ENCODE measurements at places on chromosomes 7 and 10.

- no peak for DNase-seq
Measured at GRCh38 chr7:256981-257646, 32.9 kb upstream of the FOXL3 start.

- DNase-seq: no peak
Measured at GRCh38 chr10:113303544-113304146, 249.2 kb upstream of the HABP2 start.

DNA sequence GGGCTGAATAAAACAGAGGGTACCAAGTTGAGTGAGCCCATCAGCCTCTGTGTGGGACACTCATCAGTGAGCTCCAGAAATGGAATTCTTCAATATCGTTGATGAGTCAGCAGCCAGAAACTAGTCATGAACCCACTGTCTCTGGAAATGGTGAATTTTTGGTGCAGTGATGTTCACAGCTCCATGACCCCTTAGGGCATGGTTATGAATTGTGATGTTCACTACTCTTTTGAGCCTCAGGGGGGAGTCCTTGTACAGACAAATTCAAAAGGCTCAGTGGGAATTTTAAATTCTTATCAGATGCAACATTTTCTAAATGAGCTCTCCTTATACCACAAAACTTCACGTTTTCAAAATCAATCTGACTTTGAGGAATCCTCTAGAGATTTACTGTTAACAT is 335.7 kb downstream of the PHTF2 start:
- no peak for DNase-seq

- DNase-seq: no peak
Measured at GRCh38 chr7:39560408-39560807, 5.8 kb upstream of the YAE1 start.

GRCh38 chr7:104946338-104946737 is 67.7 kb upstream of the KMT2E start:
- DNase-seq: no peak

DNA sequence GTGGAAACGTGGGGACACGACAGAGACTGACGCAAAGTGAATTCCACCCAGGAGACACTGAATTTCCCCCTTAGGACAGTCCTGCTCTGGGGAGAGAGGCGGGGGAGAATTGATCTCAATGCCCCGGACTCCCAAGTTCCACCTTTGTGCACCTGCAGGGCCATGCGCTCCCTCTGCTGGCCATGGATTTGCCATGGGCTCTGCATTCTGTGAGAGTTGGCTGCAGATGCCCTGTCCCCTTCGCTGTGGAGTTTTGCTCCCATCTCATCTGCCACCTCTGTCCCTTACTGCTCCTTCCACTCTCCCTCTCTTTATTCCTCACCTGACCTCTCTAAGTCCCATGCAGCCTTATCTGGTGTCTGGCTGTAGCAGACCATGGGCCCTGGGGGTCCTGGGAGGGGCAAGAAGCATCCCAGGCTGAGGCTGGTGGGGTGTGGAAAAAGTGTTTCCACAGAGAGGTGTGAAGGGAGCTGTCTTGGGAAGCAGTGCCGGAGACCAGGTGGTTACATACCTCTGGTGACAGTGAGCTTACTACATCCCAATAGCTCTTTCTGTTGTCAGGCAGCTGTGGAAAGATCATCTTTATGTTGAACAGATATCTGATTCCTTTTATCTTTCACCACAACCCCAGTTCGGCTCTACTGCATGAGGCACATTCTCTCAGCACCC is 14.3 kb downstream of the GHRHR start:
- peak; percentile 22 for DNase-seq

DNA sequence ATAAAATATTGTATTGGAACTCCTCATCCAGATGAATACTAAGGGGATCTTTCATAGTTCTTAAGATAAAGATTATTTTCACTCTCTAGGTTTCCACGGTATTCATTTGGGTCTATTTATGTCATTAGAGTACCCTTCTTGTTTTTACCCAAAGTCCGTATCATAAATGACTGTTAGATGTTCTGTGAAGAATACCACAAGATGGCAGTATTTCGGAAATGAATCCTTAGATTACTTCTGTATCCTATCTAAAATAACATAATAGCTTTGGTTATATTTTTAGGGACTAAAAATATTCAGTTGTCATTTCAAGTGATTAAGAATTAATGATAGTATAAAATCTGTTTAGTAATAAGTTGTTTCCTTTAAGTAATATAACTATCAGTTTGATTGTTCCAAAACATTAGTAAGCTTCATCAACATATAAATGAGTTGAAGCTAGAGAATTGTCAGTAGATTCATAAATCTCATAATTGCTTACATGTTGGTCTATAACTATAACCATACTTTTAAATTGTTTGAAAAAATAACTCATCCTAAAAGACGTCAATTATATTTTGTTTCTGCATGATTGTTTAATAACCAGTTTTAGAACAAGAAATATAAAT is 337.5 kb upstream of the KCND2 start:
- no peak for DNase-seq

DNA sequence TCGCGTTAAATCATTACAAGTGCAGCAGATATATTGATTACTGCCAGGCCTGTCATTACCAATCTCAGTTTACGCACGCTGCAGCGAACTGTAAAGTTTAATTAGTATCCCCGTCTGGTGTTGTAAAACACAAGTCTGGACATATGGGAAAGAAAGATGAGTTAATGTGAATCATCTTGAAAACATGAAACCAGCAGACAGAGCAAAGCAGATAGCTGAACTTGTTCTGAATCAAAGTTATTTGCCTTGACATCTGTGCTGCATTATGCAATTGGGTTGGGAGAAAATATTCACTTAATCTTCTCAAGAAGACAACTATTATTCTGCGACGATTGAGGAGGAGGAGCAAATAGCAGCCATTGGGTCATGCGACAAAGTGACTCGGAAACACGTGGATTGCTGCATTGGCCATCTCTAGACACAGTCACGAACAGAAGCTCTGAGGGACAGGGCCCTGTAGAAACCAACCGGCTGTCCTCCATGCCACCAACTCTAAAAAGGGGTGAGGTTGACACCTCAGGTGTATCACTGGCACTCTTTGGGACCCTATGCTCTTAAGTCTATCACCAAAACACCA is 156.3 kb upstream of the C7orf33 start:
- DNase-seq: no peak

GRCh38 chr10:111373696-111374095 is 296.9 kb downstream of the ADRA2A start:
- no peak for DNase-seq

GRCh38 chr7:96591900-96592676 is 117.6 kb downstream of the SEM1 start:
- DNase-seq: no peak

- DNase-seq: no peak
Measured at GRCh38 chr10:8058274-8059111, 4.0 kb downstream of the GATA3 start.

- peak; percentile 63 for DNase-seq
Measured at GRCh38 chr7:134891262-134891695, 95.0 kb upstream of the AGBL3 start.

- no peak for DNase-seq
Measured at GRCh38 chr10:23525406-23525805, 86.5 kb downstream of the OTUD1 start.

GRCh38 chr10:75426880-75427279 is 4.5 kb upstream of the LRMDA start:
- no peak for DNase-seq

GRCh38 chr10:15678851-15679250 is 40.9 kb downstream of the ITGA8 start:
- DNase-seq: no peak

GRCh38 chr10:61742812-61743211 is 80.1 kb downstream of the CABCOCO1 start:
- no peak for DNase-seq

DNA sequence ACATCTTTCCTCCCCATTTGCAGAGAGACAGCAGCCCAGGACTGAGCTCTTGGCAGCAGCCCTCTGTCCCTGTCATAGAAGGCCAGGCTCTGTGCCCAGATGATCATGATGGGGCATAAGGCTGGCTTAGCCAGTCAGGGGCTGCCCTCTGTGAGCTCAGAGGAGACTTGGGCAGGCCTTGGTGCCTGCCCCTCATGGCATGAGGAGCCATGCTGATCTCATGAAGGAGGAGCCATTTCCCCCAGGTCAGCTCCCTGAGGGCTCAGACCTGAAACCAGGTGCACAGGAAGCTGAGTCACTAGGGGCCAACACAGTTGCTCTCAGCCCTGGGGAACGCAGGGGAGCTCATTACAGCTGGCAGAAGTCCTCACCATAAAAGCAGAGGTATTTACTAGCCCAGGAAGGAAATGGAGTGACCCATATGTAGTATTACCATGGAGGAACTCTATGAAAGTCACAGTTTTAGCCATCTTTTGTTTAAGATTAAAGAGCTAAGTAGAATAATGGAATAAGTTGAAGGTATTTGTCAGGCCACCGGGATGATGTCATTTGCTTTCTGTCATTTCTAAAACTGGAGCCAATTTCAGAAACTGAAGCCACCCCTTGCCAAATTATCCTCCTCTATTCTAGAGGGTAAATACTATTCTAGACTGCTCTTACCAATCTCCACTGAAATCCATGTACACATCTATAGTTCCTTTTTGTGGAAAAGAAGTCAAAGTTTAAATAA is 362.4 kb upstream of the ZNF32 start:
- DNase-seq: no peak

- no peak for DNase-seq
Measured at GRCh38 chr10:94496010-94496409, 49.6 kb upstream of the HELLS start.

GRCh38 chr7:45203936-45204445 is 46.4 kb downstream of the RAMP3 start:
- DNase-seq: no peak

DNA sequence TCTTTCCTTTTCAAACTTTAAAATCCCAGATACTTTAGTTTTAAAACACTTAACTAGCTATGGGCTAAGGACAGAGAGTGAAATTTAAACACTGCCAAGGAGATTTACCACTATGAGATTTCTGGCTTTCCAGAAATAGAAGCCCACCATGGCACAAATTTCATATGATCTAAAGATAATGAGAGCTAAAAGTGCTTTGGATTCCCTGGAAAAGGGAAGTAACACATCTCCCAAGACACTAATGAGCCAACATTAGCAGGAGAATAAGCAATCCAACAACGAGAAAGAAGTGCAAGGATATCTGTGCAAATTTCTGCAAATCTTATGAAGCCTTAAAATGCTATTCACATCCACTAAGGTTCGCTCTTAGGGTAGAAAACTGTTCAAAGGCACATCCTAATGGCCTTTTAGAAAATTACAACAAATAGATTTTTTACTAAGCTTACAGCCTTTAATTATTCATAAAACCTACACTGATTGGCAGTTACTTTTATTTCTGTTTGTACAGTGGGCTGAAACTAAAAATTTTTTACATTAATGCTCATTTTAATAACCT is 100.3 kb downstream of the RAPGEF5 start:
- DNase-seq: no peak

DNA sequence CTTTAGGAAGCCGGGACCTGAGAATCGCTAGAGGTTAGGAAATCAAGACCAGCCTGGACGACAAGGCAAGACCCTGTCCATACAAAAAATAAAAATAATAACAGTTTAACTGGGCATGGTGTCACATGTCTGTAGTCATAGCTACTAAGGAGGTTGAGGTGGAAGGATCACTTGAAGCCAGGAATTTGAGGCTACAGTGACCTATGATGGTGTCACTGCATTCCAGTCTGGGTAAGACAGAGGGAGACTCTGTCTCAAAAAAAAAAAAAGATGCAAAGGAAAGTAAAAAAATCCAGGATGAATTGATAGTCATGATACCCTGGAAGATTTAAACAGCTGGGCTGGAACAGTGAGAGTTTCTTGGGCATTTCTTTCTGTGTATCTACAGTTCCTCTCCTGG is 463.2 kb downstream of the GALNT17 start:
- no peak for DNase-seq

GRCh38 chr7:100965723-100966541 is 3.4 kb upstream of the MUC12 start:
- DNase-seq: peak; percentile 99

- DNase-seq: no peak
Measured at GRCh38 chr10:14382531-14382930, 51.8 kb upstream of the FRMD4A start.

DNA sequence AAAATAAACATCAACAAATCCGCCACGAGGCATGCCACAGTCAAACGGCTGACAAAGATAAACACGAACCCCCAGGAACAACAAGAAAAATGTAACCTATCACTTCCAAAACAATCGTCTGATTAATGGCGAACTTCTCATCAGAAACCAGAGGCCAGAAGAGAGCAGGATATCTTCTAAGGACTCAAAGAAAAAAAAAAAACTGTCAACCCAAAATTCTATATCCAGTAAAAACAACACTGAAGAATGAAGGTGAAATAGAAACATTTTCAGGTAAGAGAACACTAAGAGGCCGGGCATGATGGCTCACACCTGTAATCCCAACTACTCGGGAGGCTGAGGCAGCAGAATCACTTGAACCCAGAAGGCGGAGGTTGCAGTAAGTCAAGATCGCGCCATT is 54.3 kb downstream of the SLC29A4 start:
- no peak for DNase-seq

DNA sequence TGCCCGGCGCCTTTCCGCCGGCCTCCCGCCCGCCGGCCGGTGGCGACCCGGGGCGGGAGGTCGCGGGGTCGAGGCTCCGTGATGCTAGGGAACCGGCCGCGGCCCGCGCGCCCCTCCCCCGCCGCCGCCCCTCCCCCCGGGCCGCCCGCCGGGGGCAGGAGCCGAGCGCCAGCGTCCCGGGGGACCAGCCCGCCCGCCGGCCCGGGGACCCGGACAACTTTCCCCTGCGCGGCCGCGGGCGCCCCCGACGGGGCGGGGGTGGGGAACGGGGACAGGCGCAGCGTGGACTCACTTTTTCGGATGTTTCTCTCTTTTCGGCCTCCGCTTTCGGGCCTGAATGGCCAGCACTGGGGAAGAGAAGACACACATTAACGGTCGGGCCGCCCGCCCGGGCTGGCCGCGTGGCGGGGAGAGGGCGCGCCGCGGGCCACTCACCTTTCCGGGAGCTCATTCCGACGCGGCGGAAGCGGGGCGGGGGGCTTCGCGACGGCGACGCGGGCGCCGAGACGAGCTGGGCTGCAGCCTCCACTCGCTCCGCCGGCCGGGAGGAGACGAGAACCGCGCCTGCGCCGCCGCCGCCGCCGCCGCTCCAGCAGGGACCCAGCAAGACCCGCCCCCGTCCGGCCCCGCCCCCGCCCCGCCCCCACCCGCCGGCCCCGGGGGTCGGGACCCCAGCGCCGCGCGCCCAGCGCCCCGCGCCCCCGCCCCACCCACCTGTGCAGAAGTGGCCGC is at the start of gene SRPK2:
Gene SRPK2 (minus strand): TSS at position 566 of the 732 bp plus-strand sequence.
- DNase-seq: peak; percentile 70

- DNase-seq: no peak
Measured at GRCh38 chr10:12484941-12485805, 135.8 kb downstream of the CAMK1D start.

- DNase-seq: no peak
Measured at GRCh38 chr7:132001146-132001545, 444.7 kb upstream of the PODXL start.
